ENCODE measurements at places on chromosomes 6 and 20. TPM values are rescaled to one million over a fixed set of nuclear protein-coding genes. Genes with fewer than 3 reads are reported as not detected.

The MLIP gene
- not detected for total RNA-seq

The TRIM10 gene
- total RNA-seq, result not detected

The MYT1 gene
- not detected for total RNA-seq

The SPAG4 gene
- total RNA-seq, result 6.9 TPM

The NRSN1 gene
- total RNA-seq, result 1.5 TPM

The EDN3 gene
- total RNA-seq, result 220 TPM

The GTSF1L gene
- total RNA-seq, result not detected

The WFDC10B gene
- total RNA-seq, result not detected

The ENPP5 gene
- 2.5 TPM for total RNA-seq

The LY6G6C gene
- total RNA-seq, result not detected

DNA sequence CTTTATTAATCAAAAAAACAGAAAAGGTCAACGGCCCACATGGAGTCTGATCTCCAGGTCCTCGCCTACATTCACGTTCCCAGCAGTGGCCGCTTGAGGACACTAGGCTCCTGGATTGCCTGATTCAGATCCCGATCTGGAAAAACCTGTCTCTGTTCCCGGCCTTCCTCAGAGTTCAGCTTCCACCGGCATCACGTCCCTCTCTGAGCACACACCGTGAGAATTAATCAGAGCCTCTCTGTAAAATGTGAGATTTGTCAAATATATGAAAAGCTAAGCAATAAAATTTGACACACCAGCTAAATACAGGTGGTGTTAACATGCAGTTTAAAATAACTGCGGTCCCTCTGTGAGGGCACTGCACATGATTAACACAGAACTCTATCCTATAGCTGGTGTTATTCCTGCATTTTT lies 122.8 kb upstream of the COL21A1 start:
- H3K27me3 ChIP-seq, result no peaks in the 10 kb centered on the region
- no peak for DNase-seq
- peaks cover 46% of the 10 kb centered on the region for H3K4me1 ChIP-seq
- peak overlapping the region; percentile 75 for H3K27ac ChIP-seq
- peak overlapping the region; percentile 9 for H3K4me3 ChIP-seq

- no peaks in the 10 kb centered on the region for H3K36me3 ChIP-seq
- H3K27ac ChIP-seq, result no peak overlapping the region
- H3K27me3 ChIP-seq, result no peaks in the 10 kb centered on the region
- no peak for DNase-seq
- no peaks in the 10 kb centered on the region for H3K4me1 ChIP-seq
Observed at GRCh38 chr6:170388113-170388512, 81.6 kb downstream of the FAM120B start.

- H3K4me3 ChIP-seq, result no peak overlapping the region
- no peak overlapping the region for H3K27ac ChIP-seq
- no peaks in the 10 kb centered on the region for H3K36me3 ChIP-seq
- no peaks in the 10 kb centered on the region for H3K4me1 ChIP-seq
Observed at GRCh38 chr6:56995347-56995902, 40.5 kb downstream of the BEND6 start.

GRCh38 chr6:42503894-42504293 lies 52.2 kb upstream of the TRERF1 start:
- DNase-seq, result no peak
- no peaks in the 10 kb centered on the region for H3K4me1 ChIP-seq
- no peaks in the 10 kb centered on the region for H3K27me3 ChIP-seq

DNA sequence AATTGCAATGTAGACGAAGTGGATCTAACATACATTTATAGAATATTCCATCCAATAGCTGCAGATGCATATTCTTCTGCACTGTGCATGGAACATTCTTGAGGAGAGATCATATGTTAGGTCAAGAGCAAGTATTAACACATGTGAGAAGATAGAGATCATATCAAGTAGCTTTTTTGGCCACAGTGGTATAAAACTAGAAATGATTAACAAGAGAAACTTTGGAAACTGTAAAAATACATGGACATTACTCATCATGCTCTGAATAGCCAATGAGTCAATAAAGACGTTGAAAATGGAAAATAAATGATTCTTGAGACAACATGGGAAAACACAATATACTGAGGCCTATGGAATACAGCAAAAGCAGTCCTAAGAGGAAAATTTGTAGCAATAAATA lies 94.2 kb downstream of the STXBP5 start:
- H3K27ac ChIP-seq, result no peak overlapping the region
- DNase-seq, result no peak
- H3K36me3 ChIP-seq, result no peaks in the 10 kb centered on the region
- H3K4me3 ChIP-seq, result no peak overlapping the region
- no peaks in the 10 kb centered on the region for H3K4me1 ChIP-seq
- H3K27me3 ChIP-seq, result no peaks in the 10 kb centered on the region

DNA sequence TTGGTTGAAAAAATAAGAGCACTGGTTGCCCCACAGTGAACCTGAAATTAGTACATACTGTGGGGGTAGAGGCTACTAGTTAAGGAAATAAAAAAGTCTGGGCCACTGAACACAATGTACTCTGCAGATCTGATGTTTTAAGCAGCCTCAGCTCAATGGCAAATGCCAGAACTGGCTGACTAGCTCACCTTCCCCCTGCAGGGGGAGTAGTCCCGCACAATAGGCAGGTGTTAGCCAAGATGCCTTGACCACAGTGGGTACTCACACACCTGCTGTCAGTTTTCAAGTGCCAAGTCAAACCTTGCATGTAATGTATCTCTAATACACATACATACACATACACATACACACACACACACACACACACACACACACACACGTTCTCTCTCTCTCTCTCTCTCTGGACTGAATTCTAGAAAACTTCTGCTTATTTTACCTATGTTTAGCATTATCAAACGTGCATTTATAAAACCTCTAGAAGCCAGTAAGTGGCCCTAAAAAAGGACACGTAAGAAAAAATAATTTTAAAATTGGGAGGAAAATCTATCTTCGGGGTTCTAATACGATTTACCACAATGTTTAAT lies 36.1 kb downstream of the GMDS start:
- DNase-seq, result no peak
- H3K4me3 ChIP-seq, result no peak overlapping the region
- H3K36me3 ChIP-seq, result no peaks in the 10 kb centered on the region
- H3K27ac ChIP-seq, result no peak overlapping the region
- H3K27me3 ChIP-seq, result no peaks in the 10 kb centered on the region

- H3K4me1 ChIP-seq, result no peaks in the 10 kb centered on the region
- no peak overlapping the region for H3K4me3 ChIP-seq
- no peak overlapping the region for H3K27ac ChIP-seq
- H3K36me3 ChIP-seq, result peaks cover 50% of the 10 kb centered on the region
- no peak for DNase-seq
- no peaks in the 10 kb centered on the region for H3K27me3 ChIP-seq
Observed at GRCh38 chr6:169766232-169766631, 14.8 kb downstream of the ERMARD start.

GRCh38 chr20:20492521-20493332 lies 124.8 kb downstream of the INSM1 start:
- H3K36me3 ChIP-seq, result no peaks in the 10 kb centered on the region
- no peak for DNase-seq
- no peak overlapping the region for H3K27ac ChIP-seq
- no peak overlapping the region for H3K4me3 ChIP-seq
- no peaks in the 10 kb centered on the region for H3K27me3 ChIP-seq

DNA sequence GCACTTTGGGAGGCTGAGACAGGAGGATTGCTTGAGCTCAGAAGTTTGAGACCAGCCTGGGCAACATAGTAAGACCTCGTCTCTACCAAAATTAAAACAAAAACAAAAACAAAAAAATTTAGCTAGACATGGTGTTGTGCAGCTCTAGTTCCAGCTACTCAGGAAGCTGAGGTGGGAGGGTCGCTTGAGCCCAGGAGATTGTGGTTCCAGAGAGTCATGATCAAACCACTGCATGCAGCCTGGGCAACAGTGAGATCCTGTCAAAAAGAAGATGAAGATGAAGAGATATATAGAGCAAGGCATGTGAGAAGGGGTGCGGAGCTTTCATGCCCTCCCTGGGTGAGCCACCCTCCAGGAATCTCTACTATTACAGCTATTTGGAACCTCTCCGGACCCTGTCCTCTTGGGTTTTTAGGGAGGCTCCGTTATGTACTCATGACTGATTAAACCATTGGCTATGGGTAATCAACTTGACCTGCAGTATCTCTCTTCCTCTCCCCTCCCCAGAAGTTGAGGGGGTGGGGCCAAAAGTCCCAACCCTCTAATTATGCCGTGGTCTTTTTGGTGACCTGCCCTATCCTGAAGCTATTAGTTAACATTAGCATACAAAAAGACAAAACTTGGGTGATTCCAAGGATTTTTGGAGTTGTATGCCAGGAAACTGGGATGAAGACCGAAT lies 9.0 kb downstream of the POLH start:
- H3K27me3 ChIP-seq, result no peaks in the 10 kb centered on the region
- no peak for DNase-seq
- no peaks in the 10 kb centered on the region for H3K4me1 ChIP-seq

DNA sequence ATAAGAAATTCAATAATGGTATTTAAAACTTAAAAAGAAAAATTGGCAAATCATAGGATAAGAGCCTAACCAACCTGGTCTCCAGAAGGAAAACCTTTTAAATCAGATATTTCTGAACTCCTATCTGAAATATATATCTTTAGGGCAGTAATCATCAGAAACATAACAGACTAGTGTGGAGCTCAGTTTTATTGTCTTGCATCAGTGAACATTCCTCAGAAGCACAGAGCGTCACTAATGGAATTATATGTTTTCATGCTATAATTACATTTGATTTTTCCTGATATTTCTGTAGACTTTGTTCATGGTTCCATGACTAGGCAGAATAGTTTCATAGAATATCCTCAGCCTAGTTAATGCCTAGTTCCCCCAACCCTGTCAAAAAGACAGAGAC lies 262.2 kb downstream of the EYA4 start:
- H3K36me3 ChIP-seq, result no peaks in the 10 kb centered on the region
- no peak overlapping the region for H3K4me3 ChIP-seq
- peaks cover 12% of the 10 kb centered on the region for H3K4me1 ChIP-seq
- no peak for DNase-seq
- no peak overlapping the region for H3K27ac ChIP-seq

DNA sequence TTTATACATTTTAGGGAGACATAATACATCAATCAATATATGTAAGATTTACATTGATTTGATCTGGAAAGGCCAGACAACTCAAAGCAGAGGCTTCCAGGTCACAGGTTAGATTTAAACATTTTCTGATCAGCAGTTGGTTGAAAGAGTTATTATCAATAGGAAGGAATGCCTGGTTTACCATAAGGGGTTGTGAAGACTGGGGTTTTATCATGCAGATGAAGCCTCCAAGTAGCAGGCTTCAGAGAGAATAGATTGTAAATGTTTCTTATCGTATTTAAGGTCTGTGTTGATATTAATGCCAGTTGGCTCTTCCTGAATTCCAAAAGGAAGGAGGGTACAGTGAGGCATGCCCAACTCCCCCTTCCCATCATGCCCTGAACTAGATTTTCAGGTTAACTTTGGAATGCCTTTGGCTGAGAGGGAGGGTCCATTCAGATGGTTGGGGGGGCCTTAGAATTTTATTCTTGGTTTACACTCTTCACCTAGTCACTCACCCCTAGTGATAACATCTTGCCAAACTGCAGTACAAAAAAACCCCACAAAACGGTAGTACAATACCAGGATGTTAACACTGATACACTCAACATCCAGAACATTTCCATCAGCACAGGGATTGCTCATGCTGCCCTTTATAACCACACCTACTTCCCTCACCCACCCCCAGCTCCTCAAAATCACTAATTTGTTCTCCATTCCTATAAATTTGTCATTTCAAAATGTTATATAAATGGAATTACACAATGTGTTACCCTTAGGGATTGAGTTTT lies 259.6 kb upstream of the PLN start:
- DNase-seq, result no peak
- no peaks in the 10 kb centered on the region for H3K36me3 ChIP-seq
- H3K4me1 ChIP-seq, result no peaks in the 10 kb centered on the region
- no peak overlapping the region for H3K27ac ChIP-seq
- H3K27me3 ChIP-seq, result no peaks in the 10 kb centered on the region
- H3K4me3 ChIP-seq, result no peak overlapping the region

- H3K4me3 ChIP-seq, result no peak overlapping the region
- DNase-seq, result no peak
- H3K4me1 ChIP-seq, result peaks cover 20% of the 10 kb centered on the region
- H3K27ac ChIP-seq, result no peak overlapping the region
Observed at GRCh38 chr20:32050851-32051556, 1.0 kb upstream of the HCK start.

DNA sequence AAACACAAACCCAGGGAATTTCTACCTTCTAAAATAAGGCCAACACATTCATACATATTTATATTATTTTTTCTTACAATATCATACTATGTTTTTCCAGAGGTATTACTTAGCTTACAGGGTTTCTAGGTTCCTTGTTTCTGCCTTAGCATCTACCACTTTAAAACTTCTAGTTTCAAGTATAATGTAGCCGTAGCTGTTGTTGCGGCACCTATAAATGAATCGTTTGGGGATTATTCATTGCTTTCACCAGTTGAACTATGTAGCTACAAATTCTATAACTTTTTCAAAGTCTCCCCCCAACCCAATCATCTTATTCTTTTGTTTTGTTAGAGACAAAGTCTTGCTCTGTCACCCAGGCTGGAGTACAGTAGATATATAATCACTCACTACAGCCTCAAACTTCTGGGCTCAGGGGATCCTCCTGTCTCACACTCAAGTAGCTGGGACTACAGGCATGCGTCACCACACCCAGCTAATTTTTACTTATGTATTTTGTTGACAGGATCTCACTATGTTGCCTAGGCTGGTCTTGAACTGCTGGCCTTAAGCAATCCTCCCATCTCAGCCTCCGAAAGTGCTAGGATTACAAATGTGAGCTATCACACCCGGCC lies 43.9 kb downstream of the TNFAIP3 start:
- H3K4me1 ChIP-seq, result no peaks in the 10 kb centered on the region
- H3K27ac ChIP-seq, result no peak overlapping the region
- no peak overlapping the region for H3K4me3 ChIP-seq
- DNase-seq, result no peak
- H3K27me3 ChIP-seq, result no peaks in the 10 kb centered on the region

DNA sequence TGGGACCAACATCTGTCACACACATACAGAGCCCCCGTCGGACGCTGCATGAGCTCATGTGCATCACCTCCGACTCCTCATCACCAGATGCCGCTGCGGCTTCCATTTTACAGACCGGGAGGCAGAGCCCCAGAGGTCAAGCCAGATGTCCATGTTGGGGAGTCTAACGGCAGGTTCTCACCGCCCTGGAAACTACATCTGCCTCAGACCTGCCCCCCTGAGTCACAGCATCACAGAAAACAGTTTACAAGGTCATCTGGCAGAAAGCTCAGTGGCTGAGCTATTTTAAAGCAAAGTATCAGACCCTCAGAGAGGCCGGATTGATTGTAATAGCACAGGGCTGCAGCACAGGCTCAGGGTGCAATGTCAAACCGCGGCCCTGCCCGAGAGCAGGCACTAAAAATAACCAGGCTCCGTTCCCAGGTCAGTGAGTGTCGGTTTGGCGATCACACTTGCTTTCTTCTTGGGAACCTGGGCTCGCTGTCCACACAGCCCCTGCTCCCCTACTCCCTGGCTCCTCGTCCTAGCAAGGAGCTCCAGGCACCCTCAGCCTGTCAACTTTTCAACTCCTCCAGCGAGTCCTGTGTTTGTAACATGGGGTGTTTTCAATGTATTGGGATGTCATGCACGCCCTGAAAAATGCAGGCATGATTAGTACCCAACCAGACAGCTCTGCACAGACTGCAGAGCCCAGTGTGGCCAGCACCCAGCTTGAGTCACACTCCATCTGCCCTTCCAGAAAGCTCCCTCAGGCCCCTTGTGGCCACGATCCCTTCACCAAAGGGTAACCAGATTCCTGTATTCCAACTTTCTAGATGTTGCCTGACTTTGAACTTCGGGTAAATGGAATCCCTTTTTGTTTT lies 264.5 kb downstream of the CDH4 start:
- H3K27me3 ChIP-seq, result no peaks in the 10 kb centered on the region
- no peak overlapping the region for H3K27ac ChIP-seq
- H3K4me1 ChIP-seq, result no peaks in the 10 kb centered on the region
- H3K4me3 ChIP-seq, result no peak overlapping the region
- H3K36me3 ChIP-seq, result no peaks in the 10 kb centered on the region

All from vagina (tissue), 2 donors.